ENCODE measurements at places on chromosomes 5 and 9.

DNA sequence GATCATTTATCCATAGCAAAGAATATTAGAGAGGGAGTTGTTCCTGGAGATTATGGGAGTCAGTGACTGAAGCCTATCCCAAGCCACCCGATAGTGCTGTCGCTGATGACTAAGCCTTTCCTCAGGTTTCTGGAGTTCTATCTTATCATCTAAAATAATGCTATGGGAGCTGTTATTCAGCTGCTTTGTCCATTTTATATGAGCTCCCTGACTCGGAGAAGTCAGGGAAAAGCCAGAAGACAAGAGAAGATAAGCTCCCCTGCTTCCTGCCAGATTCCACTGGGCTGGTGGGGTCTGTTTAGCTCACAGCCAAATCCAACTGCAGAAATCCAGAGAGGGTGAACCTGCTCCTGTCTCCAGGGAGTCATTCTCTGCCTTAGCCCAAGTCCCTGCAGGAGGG lies 148.2 kb downstream of the DROSHA start:
- DNase-seq: no peak

- DNase-seq: peak; percentile 96
Measured at GRCh38 chr9:33024966-33025571, at the start of gene DNAJA1. TSS of gene DNAJA1 (plus strand) at chr9:33025273. CDS start at chr9:33026485, 1,212 bp downstream.

DNA sequence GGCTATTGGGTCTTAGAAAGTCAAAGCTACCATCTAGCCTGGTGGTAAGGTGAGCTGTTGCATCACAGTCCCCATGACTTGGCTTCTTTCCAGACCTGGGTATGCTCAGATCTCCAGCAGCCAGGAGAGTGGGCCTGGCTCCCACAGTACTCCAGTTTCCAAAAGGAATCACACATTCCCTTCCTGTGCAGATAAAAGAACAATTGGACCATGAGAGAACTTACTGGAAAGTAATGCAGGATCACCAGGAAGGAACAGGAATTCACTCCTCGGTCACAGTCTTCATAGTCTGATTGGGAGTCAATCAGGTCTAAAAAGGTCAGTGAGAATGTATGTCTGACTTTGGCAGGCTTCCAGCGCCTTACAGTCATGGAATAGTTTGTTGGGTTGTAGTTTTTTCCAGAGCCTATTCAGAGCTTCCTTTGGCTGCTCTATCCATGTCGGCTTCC lies 47.8 kb upstream of the CD180 start:
- no peak for DNase-seq

- DNase-seq: no peak
Measured at GRCh38 chr9:109440117-109440515, 58.0 kb downstream of the PTPN3 start.

DNA sequence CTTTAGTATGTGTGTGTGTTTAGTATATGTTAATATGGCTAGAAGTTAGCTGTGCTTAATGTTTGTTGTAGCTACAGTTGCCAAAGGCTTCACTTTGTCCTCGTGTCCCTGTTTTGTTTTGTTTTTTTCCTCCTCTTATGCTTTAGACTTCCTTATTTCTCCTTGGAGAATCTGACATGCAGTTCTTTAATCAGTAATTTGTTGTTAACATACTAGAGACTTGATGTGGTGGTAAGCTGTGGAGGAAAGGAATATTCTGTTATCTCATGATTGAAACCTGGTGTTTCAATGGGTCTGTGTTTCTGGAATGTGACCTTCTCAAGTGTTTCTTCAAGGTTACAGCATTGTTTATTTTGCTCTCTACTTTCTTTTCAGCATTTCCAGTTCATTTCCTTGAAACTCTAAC lies 515.6 kb upstream of the ST8SIA4 start:
- no peak for DNase-seq

- DNase-seq: no peak
Measured at GRCh38 chr5:93307557-93307956, 273.5 kb downstream of the NR2F1-AS1 start.

GRCh38 chr5:139838381-139839197 lies 43.0 kb downstream of the PSD2 start:
- no peak for DNase-seq

GRCh38 chr9:133352635-133353340 lies 3.5 kb downstream of the SURF1 start:
- no peak for DNase-seq

GRCh38 chr9:91532325-91532724 lies 108.7 kb upstream of the NFIL3 start:
- DNase-seq: no peak

DNA sequence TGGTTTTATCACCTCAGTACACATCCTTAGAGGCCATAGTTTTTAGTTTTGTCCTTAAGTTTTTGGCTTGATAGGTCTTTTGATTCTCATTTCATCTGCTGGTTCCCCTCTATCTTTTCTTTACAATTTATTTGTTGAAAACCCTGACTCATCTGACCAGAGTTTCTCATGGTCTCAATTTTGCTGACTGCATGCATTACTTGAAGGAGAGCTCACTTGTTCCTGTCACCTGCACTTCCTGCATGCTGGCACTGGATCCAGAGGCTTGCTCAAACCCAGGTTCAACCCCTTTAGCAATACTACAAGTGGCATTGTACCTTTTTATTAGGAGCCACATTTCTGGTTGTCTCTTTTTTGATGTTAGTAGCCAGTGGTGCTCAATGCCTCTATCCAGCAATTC lies 26.7 kb downstream of the FBXO10 start:
- no peak for DNase-seq

DNA sequence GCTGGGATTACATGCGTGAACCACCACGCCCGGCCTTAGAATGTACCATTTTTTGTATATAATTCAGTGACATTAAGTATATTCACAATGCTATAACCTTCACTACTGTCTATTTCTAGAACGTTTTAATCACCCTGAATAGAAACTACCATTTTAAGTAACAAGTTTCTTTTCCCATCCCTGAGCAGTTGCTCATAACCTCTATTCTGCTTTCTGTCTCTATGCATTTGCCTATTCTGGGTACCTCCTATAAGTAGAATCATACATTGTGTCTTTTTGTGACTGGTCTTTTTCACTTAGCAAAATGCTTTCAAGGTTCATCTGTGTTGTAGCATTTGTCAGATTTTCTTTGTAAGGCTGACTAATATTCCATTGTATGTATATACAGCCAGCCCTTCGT lies 39.9 kb downstream of the DDX46 start:
- DNase-seq: no peak

DNA sequence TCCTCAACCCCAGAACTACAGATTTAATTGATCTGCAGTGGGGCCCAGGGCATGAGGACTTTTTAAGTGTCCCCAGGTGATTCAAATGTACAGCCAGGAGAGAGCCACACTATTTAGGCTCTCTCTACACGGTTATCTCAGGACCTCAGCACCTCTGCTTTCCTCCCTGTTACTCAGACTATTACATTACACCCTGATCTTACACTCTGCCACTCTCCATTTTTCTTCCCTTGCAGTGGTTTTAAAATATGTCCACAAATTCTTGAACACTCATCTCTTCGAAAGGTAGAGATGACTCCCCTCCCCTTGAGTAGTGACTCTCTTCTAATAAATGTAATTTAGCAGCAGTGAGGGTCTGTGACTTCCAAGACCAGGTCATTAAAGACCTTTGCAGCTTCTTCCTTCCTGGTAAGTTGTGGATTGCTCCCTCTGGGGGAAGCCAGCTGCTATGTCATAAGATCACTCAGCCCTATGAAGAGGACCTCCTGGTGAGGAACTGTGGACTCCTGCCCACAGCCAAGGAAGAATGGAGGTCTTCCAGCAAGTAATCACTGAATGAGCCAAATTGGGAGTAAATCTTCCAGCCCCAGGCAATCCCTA lies 87.5 kb upstream of the SSBP2 start:
- DNase-seq: peak; percentile 50

DNA sequence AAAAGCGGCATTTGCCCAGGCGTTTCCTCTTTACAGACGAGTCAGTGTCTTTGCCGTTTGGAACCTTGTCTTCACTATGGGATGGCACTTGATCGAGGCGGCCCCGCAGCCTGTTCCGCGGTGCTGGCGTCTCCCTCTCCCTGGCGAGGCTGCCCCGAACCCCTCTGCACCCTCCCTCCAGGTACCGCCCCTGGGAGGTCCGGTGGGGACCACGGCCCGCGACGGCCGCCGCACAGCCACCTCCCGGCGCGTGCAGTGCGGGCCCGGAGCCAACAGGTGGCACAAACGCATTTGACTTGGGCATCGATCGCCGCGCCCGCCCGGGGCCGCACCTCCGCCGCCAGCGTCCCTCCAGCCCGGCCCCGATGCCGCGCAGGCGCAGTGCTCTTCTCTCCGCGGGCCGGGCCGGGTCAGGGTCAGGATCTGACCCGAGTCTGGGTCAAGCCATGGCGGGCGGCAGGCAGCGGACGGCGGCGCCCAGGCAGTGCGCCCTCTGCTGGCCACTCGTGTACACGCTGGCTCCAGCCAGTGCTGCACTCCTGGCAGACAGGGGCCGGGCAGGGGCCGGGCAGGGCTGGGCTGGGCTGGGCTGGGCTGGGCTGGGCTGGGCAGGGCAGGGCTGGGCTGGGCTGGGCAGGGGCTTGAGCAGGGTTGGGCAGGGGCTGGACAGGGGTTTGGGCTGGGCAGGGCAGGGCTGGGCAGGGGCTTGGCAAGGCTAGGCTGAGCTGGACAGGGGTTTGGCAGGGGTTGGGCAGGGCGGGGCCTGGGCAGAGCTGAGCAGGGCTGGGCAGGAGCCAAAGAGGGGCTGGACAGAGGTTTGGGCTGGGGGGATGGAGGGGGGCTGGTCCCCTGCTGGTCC lies 155.8 kb upstream of the IRX4 start:
- peak; percentile 44 for DNase-seq

DNA sequence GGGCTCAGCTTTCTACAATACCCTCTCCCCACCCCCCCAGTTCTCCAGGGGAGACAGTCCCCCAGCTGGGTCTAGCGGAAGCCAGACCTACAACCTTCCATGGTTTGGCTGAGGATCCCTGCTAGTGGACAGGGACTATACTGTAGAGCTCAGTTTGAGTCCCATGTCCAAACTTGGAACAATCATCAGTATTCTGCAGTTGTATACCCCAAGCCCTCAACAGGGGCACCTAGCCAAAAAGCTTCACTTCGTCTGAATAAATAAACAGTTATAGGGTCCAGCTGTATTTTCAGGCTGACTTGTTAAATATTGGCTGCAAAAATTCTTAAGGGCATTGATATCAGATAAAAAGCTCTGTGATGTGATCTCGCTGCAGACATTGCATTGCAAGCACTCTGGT lies 15.4 kb upstream of the C9 start:
- no peak for DNase-seq

DNA sequence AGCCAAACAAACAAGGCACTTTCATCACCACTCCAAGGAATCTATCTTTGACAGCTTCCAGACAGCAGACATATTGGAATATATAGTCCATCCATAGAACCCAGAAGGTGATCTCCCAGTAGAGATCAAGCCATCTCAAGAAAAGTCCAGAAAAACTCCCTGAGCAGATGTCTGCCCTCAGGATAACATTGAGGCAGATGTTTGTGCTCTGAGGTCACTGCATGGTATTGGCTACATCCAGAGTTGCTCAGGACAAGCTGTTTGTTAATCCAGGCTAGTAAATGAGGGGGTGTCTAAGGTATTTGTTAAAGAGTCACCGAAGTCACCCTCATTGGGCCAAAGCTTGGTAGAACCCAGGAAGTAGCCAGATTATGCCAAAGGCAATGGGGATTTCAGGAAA lies 556.3 kb upstream of the KLF4 start:
- DNase-seq: no peak

DNA sequence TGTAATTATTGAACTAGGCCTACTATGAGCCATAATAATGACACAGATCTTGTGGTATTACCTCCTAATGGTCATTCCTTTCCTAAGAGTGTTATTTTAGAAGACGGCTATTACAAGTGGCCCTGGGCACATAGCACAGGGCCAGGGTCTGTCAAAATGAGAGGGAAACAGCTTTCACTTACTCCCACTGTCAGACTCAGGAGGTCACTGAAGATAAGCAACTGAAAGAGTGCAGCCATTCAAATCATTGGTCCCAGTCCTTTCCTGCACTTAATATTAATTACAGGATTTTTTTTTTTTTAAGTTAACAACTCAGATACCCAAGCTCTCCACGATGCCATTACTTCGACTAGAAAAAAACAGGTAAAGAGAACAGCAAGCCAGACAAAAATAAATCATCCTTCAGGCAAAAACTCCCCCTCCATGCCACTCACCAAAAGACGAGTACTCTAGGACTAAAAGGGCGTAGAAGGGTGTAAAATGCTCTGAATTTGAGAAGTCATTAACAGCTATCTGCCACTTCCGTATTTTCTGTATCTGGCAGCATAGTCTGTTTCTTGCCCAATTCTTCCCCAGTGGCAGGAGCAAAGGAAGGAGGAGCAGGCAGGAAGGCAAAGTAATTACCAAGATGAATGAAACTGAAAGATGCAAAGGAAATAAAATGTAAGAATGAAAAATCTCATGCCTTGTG lies 87.4 kb downstream of the ZNF608 start:
- no peak for DNase-seq

- DNase-seq: no peak
Measured at GRCh38 chr5:137688210-137688840, 47.6 kb downstream of the KLHL3 start.

- no peak for DNase-seq
Measured at GRCh38 chr5:118553662-118554061, 434.7 kb downstream of the DTWD2 start.

GRCh38 chr5:145204743-145205142 lies 630.4 kb downstream of the PRELID2 start:
- DNase-seq: no peak

- DNase-seq: no peak
Measured at GRCh38 chr5:80318212-80318611, 1.6 kb upstream of the SPZ1 start.

DNA sequence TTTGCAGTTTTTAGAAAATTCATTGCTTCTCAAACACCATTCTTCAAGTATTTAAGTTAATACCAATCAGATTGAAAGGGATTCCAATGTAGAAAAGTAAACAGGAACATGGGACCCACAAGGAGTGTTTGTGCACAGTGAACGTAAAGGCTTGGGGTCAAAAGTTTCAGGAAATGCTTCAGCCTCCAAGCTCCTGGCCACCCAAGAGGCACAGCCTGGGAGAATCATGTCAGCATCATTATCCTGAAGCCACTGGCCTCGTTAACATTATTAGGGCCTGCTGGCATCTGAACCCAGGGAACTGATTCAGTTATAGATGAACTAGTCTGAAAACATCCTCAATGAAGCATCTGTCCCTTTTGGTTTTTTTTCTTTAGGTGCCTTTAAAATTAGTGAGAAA lies 122.9 kb downstream of the NXNL2 start:
- DNase-seq: no peak

DNA sequence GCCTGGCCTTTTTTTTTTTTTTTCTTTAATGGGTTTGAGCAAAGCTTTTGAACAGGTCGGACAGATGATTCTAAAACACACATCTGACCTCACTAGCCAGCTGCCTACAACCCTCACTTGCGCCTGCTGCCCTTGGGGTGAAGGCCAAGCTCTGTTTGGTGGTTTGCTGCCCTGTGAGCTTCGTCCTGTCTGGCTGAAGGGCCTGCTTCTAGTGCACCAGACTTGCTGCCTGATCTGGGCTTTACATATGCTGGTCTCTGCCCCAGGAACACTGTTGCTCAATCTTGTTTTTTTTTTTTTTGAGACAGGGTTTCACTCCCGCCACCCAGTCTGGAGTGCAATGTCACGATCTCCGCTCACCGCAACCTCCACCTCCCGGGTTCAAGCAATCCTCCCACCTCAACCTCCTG lies 16.4 kb upstream of the DOLPP1 start:
- DNase-seq: no peak

GRCh38 chr9:38419181-38419580 lies 5.1 kb downstream of the IGFBPL1 start:
- DNase-seq: no peak

GRCh38 chr9:133716564-133717112 lies 21.5 kb downstream of the SARDH start:
- no peak for DNase-seq
